ENCODE measurements at places on chromosomes 16 and 17.

DNA sequence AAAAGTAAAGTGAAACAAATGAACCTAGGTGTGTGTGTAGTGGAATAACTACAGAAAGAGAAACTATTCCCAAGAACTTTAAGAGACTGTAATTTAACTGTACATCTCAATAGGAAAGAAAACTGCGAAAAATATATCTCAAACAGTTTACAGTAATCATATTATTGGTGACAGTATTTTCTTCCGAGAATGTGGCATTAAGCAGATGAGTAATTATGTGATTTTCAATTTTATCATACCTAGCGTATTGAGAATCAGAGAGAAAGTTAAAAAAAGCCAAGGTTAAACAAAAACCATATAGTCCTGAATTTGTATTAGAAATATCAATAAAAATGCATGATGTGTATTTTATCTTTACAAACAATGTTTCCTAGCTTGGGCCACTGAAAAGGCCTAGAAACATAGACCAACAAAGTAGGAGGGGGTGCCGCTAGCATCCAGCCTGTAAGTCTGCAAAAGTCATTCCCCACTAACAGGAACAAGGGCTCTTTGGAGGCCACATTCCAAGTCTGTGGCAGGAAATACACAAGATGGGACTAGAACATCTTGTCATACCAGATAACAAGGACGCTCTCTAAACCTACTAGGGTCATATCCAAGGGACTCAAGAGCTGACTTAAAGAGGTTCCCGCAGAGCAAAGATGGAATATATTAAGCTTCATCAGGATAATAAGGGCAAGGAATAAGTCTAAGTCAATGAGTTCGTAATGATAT lies 20.5 kb downstream of the RNF157 start:
- no peak for DNase-seq

GRCh38 chr16:77986011-77986740 lies 36.2 kb upstream of the CLEC3A start:
- no peak for DNase-seq

- peak; percentile 33 for DNase-seq
Observed at GRCh38 chr17:38870259-38871165, 654 bp downstream of the LASP1 start.

DNA sequence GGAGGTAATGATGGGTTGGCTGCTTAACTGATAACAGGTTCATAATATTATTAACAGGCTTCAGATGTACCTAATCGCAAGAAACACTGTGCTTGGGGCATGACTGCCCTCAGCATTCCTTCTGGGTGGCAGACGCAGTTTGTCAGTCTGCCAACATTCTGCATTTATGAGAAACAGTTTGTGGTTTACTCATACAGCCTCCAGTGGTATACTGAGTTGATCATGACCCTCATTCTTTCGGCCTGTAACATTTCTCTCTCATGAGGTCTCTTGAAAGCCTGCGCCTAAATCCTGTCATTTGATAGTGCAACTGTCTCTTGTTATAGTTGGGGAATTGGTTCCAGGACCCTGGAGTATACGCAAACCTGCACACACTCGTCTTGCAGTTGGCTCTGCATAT lies 4.9 kb upstream of the RUSF1 start:
- no peak for DNase-seq

- DNase-seq: no peak
Observed at GRCh38 chr17:57622683-57623433, 122.2 kb downstream of the CCDC182 start.

DNA sequence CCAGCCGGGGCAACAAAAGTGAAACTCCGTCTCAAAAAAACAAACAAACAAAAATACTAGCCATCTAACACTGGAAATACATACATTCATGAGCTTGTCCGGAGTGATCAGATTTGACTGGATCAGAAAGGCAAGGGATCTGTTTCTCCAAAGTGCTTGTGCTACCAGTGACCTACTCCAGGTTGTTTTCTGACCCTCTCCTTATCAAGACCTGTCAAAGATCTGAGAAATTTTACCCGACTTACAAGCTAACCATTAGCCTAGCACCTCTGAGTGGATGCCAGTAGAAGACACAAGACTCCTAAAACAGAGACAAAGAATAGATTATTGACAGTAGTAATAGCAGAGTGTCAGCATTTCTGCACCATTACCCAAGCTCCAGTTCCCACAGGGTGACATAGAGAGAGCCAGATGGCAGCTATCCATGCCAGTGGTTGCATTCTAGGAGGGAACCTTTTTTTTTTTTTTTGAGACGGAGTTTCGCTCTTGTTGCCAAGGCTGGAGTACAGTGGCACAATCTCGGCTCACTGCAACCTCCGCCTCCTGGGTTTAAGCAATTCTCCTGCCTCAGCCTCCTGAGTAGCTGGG lies 9.8 kb downstream of the ASPA start:
- no peak for DNase-seq

GRCh38 chr17:881778-882177 lies 97.8 kb downstream of the NXN start:
- DNase-seq: peak; percentile 44

DNA sequence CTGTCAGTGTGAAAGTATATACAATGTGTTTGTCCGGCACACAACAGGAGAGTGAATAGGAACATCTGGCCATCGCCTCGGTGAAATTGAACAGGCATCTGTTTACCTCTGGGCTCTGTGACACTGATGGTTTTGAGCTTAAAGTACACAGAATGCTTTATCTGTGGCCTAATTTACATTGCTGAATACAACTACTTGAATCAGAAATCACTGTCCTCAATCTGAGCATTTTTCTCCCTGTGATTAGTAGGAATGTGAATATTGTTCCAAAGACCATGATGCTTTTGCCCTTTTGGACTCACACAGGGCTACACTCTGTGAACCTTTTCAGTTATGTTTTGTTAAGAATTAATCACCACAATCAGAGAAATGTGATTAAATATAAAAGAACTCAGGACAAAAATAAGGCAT lies 323.0 kb upstream of the TBX2 start:
- no peak for DNase-seq

DNA sequence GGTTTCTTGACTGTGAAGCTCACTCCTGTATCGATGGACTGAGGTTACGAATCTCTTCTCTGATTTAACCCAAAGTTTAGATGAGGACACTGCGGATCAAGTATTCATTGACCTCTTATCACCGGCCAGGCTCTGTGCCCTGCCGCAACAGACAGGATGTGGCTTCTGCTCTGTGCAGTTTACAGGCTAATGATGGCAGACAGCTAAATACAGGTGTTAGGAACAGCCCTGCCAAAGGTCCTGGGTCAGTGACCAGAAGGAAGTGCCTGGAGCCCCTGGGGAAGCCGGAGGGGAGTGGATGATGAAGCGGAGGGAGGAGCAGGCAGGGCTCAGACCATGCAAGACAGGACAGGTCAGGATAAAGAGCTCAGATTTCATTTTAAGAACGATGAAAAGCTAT lies 44.4 kb downstream of the HAPSTR1 start:
- no peak for DNase-seq

- DNase-seq: no peak
Observed at GRCh38 chr17:81405411-81405872, 10.2 kb downstream of the BAHCC1 start.

- no peak for DNase-seq
Observed at GRCh38 chr16:49547448-49547847, 173.8 kb downstream of the C16orf78 start.
